ENCODE measurements at places on chromosomes 2 and 18. TPM values are rescaled to one million over a fixed set of nuclear protein-coding genes. Genes with fewer than 3 reads are reported as not detected.

- DNase-seq = no peak
Measured at GRCh38 chr2:151727593-151728552, 6.4 kb downstream of the NEB start.

Gene RIT2
- polyA plus RNA-seq = 0.65 TPM

Gene MARCO
- polyA plus RNA-seq = 21.7 TPM

Gene NPHP1
- 6.1 TPM for polyA plus RNA-seq

Gene GPR45
- polyA plus RNA-seq = not detected

GRCh38 chr2:63500398-63500797 is 87.9 kb downstream of the WDPCP start:
- no peak for DNase-seq

DNA sequence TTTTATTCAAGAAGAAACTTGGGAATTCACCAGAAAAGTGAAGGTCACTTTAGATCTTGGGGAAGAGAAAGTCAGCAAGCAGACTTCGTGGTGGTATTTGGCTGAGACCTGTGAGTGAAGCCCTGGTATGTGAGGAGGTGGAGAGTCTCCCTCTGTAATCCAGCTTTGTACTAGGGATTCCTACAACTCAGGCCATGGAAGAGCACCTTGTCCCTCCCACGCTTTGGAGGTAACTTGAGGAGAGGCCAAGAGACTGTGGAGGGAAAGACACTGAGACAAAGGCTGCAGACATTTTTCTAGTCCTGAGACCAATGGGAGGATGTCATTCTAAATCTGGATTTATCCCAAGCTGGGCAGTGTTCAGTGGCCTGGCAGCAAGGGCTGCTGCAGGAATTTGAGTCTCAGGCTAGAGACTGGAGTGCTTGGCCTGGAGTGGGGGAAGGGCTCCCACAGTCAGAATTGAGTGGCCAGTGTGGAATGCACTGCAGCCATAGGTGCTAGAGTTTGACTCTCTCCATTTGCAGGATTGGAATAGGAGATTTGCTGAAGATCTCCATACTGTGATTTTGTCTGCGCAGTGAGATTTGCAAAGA is 219.0 kb downstream of the ACTR3 start:
- DNase-seq = no peak

DNA sequence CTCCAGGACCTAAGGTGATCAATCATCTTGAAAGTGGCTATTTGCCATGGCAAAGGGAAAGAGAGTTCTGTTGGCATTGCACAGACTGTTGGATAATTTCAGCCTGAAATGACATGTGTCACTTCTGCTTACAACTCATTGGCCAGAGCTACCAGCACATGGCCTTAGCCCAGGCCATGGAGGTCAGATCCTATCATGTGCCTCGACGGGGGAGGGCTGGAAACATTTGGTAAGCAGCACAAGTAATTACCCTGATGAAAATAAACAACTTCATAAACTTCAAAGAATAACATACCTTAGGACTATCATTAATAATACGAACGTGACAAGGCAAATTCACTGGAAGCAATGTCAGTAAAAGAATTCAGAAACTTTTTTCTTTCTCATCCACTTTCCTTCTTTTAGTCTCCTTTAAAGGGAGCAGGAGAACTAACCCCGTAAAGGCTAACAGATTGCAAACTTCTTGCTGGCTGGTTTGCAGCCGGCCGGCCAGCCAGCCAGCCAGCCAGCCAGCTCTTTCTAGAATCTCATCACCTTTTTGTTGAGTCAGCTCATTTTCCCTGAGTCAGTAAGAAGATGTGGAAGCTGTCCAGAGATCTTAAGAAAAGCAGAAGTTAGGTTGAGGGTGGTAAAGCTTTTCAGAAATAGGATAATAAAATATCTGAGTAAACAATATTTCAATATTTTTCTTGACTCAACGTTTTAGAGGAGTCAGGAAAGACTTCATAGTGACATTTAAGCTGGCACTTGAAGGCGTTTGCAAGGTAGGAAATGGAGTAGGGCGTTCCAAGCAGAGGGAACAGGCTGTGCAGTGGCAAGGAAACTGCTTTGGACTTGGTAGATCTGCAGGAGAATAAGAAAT is 31.9 kb downstream of the CNRIP1 start:
- no peak for DNase-seq

Gene TEX44
- polyA plus RNA-seq = not detected

GRCh38 chr2:165593081-165593480 is 123.6 kb downstream of the CSRNP3 start:
- DNase-seq = no peak

Gene TTN
- 0.04 TPM for polyA plus RNA-seq

Data from urinary bladder (tissue), 4 donors.